ENCODE measurements at places on chromosomes 11 and 22.

DNA sequence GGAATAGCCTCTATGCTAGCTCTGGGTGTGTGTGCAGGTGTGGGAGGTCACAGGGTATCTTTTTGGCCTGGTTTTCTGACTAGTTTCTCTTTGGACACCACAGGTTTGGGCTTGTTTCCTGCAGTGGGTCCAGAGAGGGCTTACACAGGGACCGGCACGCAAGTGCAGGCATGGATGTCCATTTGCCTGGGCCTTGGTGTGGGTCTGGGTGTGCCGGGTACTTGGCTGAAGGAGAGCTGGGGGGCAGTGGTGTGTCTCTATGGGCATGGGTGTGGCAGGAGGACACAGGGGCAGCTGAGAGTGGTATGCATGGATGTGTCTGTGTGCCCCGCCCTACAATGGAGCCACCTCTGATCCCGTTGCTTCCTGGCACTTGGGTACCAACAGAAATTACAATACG lies 7.5 kb upstream of the KCNJ11 start:
- no peak for DNase-seq

GRCh38 chr11:69263736-69264052 lies 30.3 kb upstream of the MYEOV start:
- DNase-seq = no peak

DNA sequence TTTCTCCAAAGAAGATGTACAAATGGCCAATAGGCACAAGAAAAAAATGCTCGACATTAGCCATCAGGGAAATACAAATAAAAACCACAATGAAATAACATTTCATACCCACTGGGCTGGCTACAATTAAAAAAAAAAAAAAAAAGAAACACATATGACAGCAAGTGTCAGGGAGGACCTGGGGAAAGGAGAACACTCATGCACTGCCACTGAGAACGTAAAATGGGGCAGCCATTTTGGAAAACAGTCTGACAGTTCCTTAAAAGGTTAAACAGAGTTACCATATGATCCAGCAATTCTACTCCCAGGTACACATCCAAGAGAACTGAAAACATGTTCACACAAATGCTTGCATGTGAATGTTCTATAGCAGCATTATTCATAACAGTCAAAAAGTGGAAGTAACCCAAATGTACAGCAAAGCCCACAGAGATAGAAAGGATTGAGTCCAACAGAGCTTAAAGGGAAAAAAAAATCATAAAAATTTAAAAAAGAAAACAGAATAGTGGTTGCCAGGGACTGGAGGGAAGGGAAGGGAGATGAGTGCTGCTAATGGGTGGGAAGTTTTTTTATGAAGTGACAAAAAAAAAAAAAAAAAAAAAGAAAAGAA lies 48.4 kb upstream of the CYP2D6 start:
- no peak for DNase-seq

- DNase-seq = no peak
Measured at GRCh38 chr22:23495614-23496444, 84.3 kb downstream of the IGLL1 start.

GRCh38 chr11:92141159-92141558 lies 83.5 kb upstream of the FAT3 start:
- peak; percentile 6 for DNase-seq

GRCh38 chr22:49968831-49969661 lies 8.5 kb downstream of the PIM3 start:
- DNase-seq = no peak

- peak; percentile 26 for DNase-seq
Measured at GRCh38 chr11:34564406-34564805, 50.8 kb upstream of the ELF5 start.

- no peak for DNase-seq
Measured at GRCh38 chr22:42623301-42623751, 8.6 kb upstream of the POLDIP3 start.

- DNase-seq = no peak
Measured at GRCh38 chr22:26563022-26563421, 26.9 kb downstream of the TPST2 start.

DNA sequence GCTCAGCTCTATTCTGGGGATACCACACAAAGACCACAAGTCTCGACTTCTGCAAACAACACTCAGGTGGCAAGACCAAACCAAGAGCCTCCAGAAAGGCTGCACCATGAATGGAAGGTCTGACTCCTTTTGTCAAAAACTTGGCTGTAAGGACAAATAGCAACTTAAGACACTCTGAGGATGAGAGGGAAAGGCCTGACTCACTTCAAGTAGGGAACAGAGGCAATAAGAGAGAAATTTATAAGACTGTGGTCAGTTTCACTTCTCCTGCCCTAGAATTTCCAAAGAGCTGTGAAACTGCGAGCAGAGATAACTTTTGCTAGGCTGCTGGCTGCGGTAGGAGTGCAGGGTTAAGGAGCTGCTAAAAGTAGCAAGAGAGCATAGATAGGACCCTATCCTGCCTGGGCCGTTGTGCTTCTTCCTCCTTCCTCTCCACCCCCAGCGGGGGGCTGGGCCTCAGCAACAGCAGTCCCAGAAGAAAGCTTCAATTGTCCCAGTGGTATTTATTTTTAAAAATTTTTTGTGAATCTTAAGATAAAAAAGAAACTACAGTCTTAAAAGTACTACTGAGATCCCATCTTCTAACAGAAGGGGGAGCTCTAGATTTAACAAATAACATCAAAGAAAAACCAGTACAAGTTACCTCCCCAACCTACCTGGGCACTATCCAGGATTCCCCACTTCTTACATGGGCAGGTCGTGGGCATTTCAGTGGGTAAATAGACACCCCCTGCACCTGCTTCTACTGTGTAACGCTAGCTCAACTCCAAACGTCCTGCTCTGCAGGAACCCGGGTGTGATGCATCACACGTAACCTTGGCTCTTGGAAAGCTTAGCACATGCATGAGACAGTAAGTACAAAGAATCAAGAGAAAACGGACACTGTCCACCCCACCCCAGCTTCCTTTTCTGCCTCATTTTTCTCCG lies 66.4 kb downstream of the SGSM3 start:
- peak; percentile 30 for DNase-seq

- no peak for DNase-seq
Measured at GRCh38 chr22:46668116-46668515, 47.9 kb downstream of the GRAMD4 start.

DNA sequence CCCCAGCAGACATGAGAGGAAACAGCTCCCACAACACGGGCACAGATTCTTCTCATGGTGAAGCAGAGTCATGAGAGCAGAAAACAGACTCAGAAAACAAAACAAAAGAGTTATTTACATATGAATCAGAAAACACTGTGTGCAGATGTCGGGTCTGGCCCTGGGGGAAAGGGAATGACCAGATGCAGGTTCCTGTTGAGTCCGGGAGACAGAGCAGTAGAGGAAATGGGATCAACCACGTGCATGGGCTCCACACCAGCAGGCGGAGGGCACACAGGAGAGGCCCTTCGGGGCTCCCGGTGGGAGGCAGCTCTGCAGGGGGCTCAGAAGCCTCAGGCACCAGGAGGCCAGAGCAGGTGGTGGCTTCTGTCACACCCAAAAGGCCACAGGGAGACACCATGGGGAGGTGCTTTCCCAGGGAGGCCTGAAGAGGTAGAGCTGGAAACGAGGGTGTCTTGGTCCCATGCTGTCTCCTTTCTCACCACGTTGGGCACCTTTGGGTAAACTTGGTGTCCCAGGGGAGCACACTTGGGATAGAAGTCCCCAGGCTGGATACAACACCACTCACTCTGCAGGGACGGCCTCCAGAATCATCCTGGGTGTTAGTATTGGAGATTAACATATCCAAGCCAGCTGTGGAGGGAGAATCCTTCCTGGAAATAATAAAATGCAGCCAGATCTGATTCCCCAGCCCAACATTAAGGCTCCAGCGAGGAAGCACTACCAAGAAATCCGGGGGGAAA lies 764.7 kb downstream of the BRD1 start:
- peak; percentile 74 for DNase-seq

DNA sequence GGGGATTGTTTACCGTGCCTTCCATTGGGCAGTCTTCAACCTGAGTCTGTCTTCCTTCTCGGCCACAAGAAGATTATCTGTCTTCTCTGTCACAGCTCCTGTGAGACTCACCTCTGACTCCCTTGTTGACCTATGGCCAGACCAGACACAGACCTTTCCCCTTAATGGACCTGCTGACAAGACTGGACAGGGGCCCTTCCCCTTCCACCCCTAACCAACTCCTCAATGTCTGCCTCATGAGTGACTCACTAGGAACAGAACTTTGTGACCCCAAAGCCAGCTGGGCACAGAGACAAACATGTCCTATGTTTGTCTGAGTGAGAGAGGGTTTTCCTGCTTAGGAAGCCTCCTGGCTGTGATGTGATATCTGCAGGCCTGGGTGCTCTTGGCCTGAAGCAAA lies 405.0 kb downstream of the BRD1 start:
- DNase-seq = no peak

DNA sequence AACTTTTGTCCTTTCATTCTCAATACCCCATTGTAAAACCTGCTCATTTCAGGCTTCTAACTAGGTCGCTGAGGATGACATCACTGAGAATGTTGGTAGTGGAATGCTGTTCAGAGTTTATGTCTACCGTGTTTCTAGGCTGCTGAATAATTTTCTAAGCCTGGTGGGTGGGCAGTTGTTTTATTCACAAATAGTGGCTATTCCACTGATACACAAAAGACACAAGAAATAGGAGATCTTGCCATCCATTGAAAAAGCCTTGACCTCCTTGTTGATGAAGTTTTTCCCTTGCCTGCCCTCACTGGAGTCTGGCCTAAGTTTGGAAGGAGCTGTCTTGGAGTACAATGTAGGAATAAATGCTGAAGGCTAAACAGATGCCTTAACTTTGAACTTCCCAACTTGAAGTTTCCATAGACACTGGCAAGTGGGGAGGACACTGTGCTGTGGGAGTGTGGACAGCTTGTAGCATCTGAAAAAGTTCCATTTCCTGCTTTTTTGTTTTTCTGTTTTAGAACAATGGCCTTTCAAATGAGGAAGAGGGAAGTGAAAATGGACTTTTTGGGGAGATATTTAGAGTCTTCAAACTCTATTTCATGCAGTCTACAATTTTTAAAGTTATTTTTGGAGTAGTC lies 59.2 kb downstream of the TRIM44 start:
- no peak for DNase-seq

- no peak for DNase-seq
Measured at GRCh38 chr11:10441091-10441490, 14.0 kb upstream of the AMPD3 start.

GRCh38 chr11:11135820-11136476 lies 217.1 kb downstream of the CSNK2A3 start:
- DNase-seq = no peak

DNA sequence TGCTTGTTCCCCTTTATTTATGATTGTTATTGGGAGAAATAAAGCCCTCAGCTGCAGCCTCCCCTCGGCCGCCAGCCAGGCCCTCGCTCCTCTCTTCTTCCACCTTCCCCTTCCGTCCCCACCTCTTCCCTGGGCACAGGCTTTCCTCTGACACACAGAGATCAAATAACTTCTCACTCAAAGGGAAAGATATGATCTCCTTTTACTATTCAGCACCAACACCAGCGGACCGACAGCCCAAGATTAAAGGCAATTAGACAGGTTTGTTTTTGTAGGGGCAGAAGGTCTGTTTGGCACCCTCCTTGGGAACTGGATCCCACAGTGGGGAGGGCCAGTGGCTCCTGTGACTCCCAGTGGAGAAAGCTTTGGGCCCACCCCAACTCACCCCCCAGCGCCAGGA lies 23.0 kb downstream of the NECTIN1 start:
- DNase-seq = no peak

DNA sequence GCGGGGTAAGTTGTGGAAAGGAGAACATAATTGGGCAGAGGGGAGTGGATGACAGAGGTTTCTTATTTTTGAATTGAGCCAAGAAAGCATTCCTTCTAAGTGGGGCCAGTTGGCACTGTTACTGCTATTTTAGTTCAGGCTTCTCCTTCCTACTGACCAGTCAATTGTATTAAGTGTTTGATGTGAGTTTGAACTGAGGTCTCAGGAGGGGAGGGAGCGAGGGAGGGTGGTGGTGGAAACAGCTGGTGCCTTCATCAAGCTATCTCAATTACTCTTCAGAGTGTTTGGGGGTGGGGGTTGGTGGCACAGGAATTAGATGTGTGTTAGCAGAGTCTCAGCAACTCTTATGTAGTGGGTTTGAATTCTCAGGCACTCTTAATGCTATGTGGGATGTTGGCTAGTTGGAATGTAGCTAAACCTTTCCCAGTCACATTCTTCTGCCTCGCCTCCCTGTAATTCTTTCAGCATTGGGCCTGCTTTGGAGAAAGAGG lies 14.5 kb downstream of the CTNND1 start:
- no peak for DNase-seq

DNA sequence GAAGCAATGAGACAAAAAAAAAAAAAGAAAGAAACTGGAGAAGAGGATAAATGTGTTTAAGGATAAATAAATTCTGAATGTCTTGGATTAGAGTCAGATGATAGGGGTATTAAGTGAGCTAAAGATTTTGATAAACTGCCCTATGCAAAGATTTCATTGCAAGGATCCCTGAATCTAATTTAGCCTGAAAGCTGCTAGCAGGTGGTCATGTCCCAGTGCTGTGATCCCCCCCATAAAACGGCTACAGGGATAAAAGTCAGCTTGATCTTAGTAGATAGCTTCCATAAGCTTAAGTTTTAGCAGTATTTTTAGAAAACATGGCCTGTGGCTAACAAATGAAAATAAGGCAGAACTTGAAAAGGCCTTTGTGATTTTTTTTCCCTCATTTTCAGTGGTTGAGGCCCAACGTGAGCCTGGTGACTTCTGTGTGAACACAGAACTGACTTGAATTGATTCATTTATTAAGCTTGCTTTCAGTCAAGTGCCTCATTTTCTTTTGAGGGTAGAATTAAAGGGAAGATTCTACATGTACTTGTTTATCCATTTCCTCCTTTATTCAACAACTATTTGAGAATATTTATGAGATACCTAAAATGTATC lies 44.5 kb downstream of the CD44 start:
- no peak for DNase-seq

DNA sequence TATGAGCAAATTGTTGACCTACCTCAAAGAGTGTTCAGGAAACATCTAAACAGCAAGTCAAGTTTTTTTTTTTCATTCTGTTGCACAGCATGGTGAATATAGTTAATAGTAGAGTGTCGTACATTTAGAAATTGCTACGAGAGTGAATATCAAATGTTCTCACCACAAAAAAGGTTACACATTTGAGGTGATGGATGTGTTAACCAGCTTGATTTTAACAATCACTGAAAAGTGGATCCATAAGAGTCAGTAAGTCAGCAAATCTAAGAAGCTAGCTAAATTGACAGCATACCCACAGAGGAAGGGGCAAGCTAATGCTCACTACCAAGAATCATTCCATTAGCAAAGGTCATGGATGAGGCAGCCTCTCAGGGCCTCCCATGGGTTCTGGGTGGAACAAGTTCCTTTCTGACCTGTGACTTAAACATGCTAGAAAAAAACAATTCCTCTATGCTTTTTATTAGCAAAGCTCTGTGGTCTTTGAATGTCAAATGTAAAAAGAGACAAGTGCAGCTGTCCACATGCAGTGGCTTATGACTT lies 235.4 kb upstream of the CCDC179 start:
- no peak for DNase-seq
